ENCODE measurements at places on chromosomes 12 and 14. TPM values are rescaled to one million over a fixed set of nuclear protein-coding genes. Genes with fewer than 3 reads are reported as not detected.

Gene LRTM2
- not detected for polyA plus RNA-seq

Gene WDHD1
- 3.8 TPM for polyA plus RNA-seq

Gene FRMD6
- 2.0 TPM for polyA plus RNA-seq

Gene PARPBP
- 50.5 TPM for polyA plus RNA-seq

Gene AMHR2
- not detected for polyA plus RNA-seq

Gene MIP
- polyA plus RNA-seq = 0.51 TPM

Gene PROX2
- 0.18 TPM for polyA plus RNA-seq

Gene SETD3
- polyA plus RNA-seq = 36.0 TPM

All from Purkinje cell (primary cell).